CD4-positive, alpha-beta T cell treated with Interleukin-10 for 1 hour (primary cell): ENCODE measurements at places on chromosomes 13 and 19.

DNA sequence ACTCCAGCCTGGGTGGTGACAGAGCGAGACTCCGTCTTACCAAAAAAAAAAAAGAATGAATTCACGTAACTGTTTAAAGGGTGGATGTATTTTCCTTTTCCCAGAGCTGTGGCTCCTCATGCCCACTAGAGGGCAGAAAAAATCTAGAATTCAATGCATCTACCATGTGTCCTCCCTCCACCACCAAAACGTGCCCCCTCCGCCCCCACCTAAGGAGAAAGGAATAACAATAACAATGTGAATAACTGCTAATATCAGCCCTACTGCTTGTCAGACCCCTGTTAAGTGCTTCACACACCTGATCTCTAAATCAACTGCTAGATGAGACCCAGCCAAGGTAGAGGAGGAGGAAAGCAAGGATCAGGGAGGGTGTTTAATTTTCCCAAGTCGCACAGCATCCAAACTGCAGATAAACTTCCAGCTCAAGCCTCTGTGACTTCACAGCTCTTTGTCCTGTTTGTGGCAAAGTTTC lies 20.2 kb upstream of the PNMA8B start:
- peak; percentile 55 for DNase-seq

GRCh38 chr19:50352242-50352641 lies 13.2 kb downstream of the NAPSA start:
- DNase-seq, result no peak

DNA sequence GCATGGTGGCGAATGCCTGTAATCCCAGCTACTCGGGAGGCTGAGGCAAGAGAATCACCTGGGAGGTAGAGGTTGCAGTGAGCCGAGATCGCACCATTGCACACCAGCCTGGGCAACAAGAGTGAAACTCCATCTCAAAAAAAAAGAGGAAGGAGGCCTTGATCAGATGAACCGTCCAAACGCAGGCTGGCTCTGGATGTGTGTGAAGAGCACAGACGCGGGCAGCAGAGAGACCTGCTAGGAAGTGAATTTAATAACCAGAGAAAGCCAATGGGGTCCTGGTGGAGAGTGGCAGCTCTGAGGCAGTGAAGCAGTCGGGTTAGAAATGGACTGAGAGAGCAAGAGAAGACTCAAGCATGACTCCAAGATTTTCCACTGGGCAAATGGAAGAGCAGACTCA lies 136.5 kb downstream of the RNF17 start:
- no peak for DNase-seq

DNA sequence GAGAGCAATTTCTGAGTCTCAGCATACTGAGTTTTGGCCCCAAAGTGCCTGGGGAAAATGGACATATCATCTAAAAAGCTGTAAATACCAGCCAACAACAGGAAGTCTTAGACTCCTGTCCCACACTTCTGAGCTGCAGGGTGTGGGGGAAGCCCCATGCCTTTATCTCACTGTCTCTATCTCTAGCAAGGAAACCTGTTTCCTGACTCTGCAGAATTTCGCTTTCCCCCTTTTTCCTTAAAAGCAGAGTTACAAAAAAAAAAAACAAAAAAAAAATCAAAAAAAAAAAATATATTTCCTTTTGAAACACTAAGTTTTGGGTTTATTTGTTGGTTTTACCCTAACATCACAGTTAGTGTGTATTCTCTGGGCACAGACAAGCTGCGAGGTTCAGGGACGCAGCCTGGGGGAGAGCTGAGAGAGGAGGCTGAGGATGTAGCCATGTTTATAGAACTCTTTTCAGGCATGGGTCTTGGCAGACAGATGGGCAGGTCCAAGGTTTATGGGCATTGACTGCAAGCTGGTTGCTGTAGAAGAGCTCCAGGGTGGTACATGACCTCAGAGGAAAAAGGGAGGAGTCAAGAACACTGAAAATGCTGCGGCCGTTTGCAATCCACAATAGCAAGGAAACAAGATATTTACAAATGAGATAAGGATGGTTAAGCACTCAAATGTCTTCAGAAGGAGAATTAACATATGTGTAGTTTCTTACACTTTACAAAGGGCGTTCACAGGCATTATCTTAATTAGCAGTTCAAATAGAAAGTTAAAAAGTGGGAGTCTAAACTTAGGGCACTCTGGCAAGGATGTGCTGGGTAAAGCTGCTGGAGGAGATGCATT lies 4.9 kb downstream of the MBNL2 start:
- peak; percentile 72 for DNase-seq

GRCh38 chr13:47017476-47017875 lies 120.6 kb upstream of the HTR2A start:
- DNase-seq, result no peak

GRCh38 chr19:11453468-11454341 lies 18.3 kb downstream of the PRKCSH start:
- no peak for DNase-seq

- no peak for DNase-seq
Measured at GRCh38 chr13:111920932-111921705, 145.8 kb upstream of the SOX1 start.

DNA sequence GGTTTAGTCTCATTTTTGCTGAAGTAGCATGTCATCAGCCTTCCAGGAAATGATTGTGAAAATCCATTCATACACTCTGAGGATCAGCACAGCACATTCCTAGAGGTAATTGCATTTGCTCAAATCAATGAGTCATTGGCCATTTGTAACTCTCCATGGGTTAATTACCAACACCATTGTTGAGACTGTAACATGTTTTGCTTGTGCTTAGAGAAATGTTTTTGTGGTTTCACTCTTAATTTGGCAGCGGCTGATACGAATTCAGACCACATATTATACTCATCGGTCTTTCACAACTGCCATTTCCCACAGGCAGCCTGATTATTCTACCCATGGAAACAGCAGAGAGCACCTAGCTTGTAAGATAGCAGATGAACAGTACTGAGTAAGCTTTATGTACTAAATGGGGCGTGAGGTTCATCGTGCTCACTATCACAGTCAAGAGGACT lies 110.3 kb downstream of the NHLRC3 start:
- DNase-seq, result no peak

DNA sequence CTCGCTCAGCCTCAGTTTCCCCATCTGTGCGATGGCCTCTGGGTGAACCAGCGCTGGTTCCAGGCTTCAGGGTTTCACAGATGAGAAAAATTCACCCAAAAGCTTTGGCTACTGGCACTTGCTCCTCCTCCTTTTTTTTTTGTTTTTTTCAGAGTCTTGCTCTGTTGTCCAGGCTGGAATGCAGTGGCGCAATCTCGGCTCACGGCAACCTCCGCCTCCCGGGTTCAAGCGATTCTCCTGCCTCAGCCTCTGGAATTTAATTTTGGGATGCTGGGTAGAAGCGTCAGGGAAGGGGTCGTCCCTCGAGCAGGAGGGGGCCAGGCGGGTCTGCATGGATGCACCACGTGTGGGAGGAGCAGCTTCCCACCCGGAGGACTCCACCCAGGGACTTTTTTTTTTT lies 7.0 kb downstream of the PRSS57 start:
- no peak for DNase-seq

GRCh38 chr19:5030136-5030820 lies 61.4 kb downstream of the KDM4B start:
- DNase-seq, result no peak

GRCh38 chr13:114073881-114074612 lies 58.4 kb downstream of the RASA3 start:
- DNase-seq, result no peak

GRCh38 chr13:23506807-23507291 lies 63.4 kb upstream of the TNFRSF19 start:
- DNase-seq, result no peak

GRCh38 chr13:94568443-94568842 lies 27.5 kb downstream of the TGDS start:
- no peak for DNase-seq

DNA sequence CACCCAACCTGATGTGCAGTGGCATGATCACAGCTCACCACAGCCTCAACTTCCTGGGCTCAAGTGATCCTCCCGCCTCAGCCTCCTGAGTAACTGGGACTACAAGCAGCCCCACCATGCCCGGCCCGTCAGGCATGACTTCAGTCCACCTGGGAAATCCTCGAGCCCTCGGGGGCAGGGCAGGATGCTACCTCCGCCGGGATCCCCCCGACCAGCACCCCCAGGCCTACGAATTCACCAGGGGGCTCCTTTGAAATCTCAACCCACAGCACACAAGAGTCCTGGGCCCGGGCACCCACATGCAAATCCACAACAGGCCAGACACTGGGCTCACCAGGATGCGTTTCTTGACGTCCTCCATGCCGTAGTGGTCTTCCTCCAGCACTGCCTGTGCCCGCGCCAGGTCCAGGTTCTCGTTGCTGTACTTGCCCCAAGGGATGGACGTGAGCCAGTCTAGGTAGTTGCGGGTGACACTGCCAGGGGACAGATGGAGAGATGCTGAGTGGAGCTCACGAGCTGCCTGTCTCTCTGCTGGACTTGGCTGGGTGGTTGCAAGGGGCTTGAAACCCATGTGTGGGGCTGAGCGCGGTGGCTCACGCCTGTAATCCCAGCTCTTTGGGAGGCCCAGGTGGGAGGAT lies 10.5 kb downstream of the RPL36 start:
- no peak for DNase-seq

DNA sequence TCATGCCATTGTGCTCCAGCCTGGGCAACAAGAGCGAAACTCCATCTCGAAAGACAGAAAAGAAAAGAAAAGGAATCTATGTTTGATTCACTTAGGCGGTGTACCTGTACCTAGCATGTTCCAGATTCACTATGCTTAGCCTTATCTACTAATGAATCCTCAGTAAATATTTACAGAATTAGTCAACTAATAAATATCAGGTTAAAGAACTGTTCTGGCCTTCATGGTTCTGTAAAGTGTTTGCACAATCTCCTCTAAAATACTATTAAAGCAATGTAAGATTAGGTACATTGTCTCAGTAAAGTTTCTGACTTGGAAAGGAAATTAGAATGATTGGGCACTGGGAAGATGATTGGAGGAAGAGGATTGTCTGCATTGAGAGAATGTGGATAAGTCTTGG lies 2770.4 kb downstream of the PCDH9 start:
- DNase-seq, result no peak

- DNase-seq, result peak; percentile 16
Measured at GRCh38 chr19:58033741-58034476, at the start of gene ZSCAN1. Gene ZSCAN1 (plus strand): TSS chr19:58034025. CDS start chr19:58037837, 3,812 bp downstream.

GRCh38 chr13:101915755-101916107 lies 463.3 kb downstream of the ITGBL1 start:
- no peak for DNase-seq

DNA sequence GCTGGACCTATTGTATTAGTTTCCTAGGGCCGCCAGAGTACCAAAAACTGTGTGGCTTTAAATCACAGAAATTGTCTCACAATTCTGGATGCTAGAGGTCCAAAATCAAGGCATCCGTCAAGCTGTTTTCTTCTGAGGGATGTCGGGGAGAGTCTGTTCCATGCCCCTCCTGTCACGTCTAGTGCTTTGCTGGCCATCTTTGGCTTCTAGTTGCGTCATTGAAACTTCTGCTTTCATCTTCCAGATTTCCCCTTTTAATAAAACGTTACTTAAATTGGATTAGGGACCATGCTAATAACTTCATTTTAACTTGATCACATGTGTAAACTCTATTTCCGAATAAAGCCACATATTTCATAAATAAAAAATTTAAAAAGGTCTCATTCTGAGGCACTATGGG lies 47.5 kb downstream of the TRPM4 start:
- no peak for DNase-seq

- DNase-seq, result no peak
Measured at GRCh38 chr13:27624071-27624470, 2.4 kb downstream of the POLR1D start.

GRCh38 chr19:53909471-53910169 lies 542 bp downstream of the CACNG7 start:
- DNase-seq, result no peak

DNA sequence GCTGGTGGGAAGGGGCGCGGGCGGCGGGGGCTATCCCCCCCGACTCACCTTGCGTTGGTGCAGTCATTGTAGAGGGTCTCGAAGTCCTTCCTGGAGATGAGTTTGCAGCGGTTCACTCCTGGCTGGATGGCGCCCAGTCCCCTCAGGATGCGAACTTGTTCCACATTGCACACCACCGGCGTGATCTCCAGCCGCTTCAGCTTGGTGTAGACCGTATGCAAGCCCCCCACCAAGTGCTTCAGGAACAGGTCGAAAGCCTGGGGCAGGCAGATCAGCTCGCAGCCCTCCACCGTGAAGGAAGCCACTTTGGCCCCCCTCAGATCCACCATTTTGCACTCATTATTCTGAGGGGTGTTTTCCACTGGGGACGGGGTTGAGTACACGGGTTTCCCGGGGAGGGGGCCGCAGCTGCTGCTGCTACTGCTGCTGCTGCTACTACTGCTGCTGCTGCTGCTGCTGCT lies 1.1 kb downstream of the DACH1 start:
- DNase-seq, result no peak

- no peak for DNase-seq
Measured at GRCh38 chr19:45115809-45116615, 23.0 kb downstream of the PPP1R37 start.

- no peak for DNase-seq
Measured at GRCh38 chr13:20054586-20054985, 96.1 kb downstream of the ZMYM2 start.

- DNase-seq, result no peak
Measured at GRCh38 chr13:34364633-34365032, 546.7 kb downstream of the RFC3 start.

DNA sequence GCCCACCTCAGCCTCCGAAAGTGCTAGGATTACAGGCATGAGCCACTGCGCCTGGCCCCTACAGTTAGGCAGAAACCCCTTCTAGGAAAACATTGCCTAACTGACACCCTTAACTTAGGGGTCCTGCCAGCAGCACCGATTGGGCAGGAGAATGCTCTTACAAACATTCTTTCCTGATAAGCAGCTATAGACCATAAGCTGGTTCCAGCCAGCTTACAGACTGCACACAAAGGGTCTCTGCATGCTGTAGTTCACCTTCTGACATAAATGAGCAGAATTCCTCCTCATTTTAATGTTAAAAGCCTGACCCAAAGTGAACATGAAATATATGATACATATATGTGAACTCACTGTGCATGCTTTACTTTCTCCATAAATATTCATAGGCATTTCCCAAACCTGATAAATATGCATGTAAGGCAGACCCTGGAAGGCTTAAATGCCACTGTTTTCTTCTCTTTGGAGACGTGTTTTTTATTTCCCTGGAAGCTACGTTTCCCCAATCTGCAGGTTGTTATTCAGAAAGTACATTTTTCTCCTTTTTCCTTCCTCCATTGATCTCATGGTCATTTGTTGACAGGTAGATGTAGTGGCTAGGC lies 48.5 kb upstream of the KL start:
- DNase-seq, result no peak

DNA sequence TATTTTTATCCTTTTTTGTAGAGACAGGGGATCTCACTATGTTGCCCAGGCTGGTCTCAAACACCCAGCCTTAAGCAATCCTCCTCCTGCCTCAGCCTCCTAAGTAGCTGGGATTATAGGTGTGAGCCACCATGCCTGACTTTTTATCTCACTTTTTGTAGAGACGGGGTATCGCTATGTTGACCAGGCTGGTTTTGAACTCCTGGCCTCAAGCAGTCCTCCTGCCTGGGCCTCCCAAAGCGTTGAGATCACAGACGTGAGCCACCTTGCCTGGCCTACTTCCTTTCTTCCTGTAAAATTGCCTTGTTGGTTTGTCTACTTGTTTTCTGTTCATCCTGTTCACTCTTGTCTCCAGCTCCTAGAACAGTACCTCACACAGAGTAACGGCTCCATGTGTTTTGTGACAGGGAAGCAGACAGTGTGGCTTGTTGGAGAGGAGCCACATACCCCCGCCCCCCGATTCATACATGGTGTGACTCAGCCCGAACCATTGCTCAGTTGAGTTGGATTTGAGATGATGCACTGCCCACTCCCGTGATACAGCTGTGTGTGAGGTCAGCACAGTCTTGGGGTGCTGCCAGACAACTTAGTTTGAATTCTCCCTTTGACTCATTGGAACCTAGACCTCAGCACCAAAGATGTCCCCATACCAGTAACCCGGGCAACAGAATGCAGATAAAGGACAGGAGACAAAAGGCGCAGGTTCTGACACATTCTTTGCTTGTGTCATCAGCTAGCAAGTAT lies 34.2 kb downstream of the GPR42 start:
- no peak for DNase-seq
